NB4 (cell line): ENCODE measurements at places on chromosomes 7 and 10.
A peak's percentile ranks its signal among the peaks of the same experiment; 100 is the strongest.

- no peak for DNase-seq
Observed at GRCh38 chr7:28790467-28790866, 167.7 kb downstream of the TRIL start.

- DNase-seq = no peak
Observed at GRCh38 chr10:22183771-22184461, 33.9 kb downstream of the EBLN1 start.

DNA sequence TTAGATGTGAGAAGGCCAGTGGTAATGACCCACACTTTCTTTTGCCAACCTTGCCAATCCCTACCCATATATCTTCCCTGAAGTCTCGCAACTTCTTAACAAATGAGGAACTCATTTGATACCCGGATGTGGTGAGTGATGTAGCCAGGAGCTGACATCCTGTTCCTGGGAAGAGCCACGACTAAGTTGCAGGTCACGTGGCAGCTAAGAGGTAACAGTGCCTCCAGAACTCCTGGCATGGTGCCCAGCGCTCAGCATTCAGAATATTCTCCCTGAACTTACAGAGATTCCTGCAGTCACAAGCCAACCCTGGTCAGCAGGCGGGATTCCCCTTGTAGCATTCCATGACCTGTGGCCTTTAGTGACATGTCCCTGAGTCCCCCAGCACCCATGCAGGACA is 282.5 kb downstream of the GALNT17 start:
- peak; percentile 79 for DNase-seq

DNA sequence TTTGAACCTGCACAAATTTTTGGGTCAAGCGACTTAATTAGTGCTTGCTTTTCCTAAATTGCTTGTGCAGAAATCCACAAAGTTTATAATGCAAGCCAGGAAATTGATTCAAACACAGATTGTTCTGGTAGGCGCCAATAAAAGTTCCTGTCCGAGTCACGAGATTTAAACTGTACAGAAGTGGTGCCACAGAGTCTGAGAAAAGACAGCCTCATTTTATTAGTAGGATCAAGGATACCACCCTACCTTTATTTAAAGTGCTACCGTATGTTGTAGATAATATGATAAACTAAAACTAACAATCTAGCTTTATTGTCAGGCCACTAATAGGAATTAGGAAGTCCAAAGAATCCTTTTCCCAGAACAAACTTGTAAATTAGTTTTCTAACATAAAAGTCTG is 696.7 kb downstream of the TNS3 start:
- no peak for DNase-seq

DNA sequence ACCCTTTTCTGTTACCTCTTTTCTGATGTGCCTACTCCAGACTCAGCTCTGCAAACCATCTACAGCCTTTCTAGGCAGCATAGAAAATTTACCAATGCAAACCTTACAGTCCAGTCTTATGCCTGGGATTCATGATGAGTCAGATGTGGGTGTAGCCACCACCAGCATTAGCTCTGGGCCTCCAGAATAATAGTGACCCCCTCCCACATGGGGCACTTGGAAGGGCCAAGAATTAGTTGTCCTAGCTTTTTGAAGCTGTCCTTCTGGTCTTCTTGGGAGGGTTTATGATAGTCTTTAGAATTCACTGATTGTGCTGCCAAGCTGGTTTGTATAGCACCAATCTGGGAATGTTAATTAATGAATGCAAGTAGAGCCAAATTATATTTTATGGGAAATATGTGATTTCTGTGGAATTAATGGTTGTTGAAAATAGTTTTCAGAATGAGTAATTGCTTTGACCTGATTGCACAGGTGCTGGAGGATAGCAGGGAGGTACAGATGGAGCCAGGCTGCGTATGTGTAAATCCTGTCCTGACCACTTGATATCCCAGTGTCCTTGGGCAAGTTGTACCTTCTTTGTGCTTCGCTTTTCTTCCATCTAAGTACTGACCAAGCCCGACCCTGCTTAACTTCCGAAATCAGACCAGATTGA is 94.8 kb downstream of the CPED1 start:
- DNase-seq = no peak

DNA sequence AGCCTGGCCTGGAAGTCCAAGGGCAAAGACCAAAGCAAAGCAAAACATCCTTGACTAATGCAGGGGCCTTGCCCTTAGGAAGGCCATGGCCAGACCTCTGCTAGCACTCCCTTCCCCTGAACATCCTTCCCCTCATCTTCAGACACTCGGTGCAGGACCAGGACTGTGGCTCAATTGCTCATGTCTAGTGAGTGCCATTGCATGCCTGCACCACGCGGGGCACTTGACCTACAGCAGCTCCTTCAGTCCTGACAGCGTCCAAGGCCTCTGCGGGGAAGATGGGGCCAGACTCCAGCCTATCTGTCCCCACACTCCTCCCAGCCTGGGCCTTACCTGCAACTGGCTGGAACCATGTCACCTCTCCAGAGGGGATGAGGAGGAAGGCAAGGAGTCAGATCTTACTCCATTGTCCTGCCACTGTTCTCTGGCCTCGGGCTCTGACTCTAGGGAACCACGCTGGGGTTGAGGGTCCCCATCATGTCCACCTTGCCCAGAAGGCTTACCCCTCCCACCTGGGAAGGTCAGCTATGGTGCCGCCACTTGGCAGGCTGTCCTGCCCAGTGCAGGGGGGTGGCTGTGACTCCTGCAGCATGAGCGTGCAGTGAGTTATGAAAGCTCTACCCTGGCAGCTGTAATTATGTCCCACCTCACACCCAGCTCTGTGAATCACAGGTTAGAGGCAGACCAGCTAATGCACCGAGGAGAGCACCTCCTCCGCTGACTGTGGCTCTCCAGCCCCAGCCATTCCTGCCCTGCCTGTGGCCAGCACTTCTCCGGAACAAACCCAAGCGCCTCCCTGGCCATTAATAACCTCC is 16.1 kb downstream of the DRGX start:
- peak; percentile 19 for DNase-seq
